Activated naive CD8-positive, alpha-beta T cell treated with anti-CD3 and anti-CD28 coated beads, Interleukin-2, amount 50 U/mL, for 16 hours (primary cell): ENCODE measurements at places on chromosomes 6 and 20.

DNA sequence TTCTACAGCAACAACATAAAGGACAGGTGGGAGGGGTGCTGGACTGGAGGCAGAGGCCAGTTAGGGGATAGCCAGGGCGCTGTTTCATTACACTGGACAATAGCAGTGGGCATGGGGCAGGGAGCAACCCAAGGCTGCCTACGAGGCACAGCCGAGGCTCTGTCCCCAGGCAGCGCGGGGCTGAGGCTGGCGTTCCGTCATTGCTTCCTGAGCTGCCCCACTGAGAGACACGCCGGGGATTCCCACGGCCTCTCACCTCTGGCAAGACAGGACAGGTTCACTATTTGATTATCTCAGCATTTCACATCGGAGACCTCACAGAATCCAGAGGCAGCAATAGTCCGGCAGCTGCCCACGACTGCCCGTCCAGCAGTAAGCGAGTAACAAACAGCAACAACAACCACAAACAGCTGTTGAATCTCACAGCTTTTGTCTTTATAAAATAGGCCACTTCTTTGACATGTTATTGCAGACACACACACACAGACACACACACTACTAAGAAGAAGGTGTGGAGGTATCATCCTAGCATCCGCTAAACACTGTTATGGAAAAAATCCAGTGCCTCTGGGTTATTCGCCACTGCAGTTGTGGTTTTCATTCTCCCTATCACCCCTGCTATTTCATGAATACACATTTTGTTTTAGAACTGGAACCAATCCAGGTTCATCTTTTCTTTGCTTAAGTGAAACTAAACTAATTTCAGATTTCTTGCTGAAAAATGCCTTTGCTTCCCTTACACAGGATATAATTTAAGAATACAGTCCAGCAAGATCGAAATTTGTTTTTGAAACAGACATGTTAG, 19.5 kb downstream of the KIF25 start:
- no peak for DNase-seq

- DNase-seq: no peak
Measured at GRCh38 chr6:37640786-37641395, 56.8 kb downstream of the MDGA1 start.

- no peak for DNase-seq
Measured at GRCh38 chr20:59318803-59319202, 18.4 kb downstream of the EDN3 start.

DNA sequence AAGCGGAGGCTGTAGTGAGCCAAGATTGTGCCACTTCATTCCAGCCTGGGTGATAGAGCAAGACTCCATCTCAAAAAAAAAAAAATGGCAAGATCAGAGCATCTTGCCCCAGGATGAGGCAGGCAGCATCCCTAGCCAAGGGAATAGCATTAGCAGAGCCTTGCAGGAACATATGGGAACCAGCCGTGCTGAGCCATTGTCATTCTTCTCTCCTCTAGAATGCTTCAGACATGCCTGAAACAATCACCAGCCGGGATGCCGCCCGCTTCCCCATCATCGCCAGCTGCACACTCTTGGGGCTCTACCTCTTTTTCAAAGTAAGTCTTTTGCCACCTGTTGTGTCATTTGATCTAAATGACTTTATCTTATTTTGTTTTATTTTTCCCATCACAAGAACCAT, 13.0 kb downstream of the HM13 start:
- no peak for DNase-seq

DNA sequence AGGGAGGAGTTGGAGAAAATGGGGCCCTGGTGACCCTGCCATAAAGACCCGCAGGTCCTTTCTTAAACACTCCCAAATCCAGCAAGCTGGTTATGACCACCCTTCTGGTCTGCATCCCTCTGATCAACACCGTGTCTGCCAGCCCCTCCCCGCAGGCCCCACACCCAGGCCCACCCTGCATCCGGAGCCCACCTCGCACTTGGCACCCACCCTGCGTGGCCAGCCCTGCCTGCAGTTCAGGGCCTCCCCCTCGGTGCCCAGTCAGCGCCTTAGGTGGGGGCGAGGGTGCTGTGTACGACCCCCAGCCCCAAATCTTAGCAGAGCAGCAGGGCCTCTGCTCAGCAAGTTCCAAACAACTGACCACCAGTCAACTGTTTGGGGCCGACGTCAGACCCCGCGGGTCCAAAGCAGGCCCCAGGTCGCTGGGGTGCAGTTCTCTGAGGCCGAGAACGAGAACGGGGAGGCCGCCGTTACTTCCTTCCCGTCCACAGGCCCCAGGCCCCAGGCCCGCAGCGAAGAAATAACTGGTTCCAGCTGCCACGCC, 1.2 kb downstream of the ACSS1 start:
- no peak for DNase-seq

- DNase-seq: no peak
Measured at GRCh38 chr6:119116712-119117281, 38.3 kb upstream of the FAM184A start.

GRCh38 chr6:33989016-33989854, 156.7 kb downstream of the GRM4 start:
- no peak for DNase-seq

- DNase-seq: no peak
Measured at GRCh38 chr6:66558189-66558588, 851.2 kb upstream of the EYS start.

DNA sequence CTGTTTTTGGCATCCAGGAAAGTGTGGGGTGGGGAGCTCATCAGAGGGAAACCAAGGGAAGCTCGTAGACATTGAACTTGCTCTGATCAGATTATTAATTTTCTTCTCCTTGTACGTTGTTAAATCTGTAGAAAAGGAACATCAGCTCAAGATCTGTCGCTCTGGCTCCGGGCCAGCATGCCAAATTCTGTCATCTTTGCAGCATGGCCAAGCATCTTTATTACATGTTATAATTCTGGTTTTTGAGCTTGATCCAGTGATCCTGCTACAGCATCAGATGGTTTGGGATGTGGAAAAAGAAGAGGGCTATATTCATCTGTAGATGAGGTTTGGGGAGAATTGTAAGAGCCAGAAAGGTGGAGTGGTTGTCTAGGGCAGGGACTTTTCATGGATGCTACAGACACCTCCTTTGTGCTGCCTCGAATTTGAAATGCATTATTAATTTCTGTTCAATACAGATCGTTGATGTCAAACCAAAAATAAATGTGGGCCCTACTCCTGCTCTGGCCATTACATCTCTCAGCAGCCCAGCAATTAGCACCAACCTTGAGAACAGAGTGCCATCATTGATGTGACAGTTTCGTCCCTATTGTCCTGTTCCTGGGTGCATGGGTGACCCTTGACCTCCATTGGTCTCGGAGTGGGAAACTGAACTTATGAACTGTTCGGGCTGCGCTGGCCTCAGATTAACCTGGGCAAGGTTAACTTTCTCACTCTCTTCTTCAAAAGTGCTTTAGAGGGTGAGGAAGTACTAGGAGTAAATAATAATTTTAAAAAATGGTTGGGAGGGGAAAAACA, 250.8 kb downstream of the SOX4 start:
- no peak for DNase-seq

GRCh38 chr20:46802722-46803121, 91.9 kb upstream of the EYA2 start:
- DNase-seq: no peak

DNA sequence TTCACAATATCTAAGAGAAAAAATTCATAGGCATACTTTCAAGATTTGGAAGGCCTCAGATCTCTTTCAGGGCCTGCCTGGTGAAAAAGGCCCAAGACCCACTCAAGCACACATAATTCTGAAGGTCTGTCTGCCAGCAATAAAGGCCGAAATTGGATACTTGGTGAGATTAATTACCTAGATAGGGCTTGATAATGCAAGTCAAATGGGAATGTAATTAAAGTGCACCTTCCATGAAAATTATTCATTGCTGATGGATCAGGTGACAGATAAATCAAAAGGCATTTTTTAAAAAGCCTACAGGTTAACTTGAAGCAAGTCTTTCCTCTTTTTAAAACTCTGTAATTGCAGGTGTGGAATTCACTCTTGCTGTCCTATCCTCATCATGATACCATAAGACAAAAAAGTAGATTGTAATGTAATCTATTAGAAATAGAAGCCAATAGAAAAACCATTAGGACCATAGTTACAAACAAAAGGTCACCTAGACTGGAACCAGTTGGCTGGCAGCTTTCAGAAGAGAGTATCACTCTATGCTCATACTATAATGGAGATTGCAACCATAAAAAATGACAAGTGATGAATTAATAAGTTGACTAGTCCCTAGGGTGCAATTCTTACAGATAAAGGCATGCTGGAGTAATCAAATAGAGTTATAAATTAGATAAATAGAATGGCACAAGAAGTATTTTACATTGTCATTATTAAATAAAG, 77.3 kb downstream of the EPHA7 start:
- no peak for DNase-seq

GRCh38 chr6:31614075-31614619, 887 bp upstream of the AIF1 start:
- DNase-seq: no peak
